ENCODE measurements at places on chromosomes 2 and 18.

GRCh38 chr18:56326336-56327072, 311.9 kb downstream of the TXNL1 start:
- no peak overlapping the region for H3K4me3 ChIP-seq
- H3K27me3 ChIP-seq, result no peaks in the 10 kb centered on the region
- H3K4me1 ChIP-seq, result no peaks in the 10 kb centered on the region

- H3K4me3 ChIP-seq, result no peak overlapping the region
- no peaks in the 10 kb centered on the region for H3K4me1 ChIP-seq
- no peaks in the 10 kb centered on the region for H3K36me3 ChIP-seq
- H3K27ac ChIP-seq, result no peak overlapping the region
- no peak for DNase-seq
These were observed 316.2 kb downstream of the CDH2 start for GRCh38 chr18:27860701-27861107.

DNA sequence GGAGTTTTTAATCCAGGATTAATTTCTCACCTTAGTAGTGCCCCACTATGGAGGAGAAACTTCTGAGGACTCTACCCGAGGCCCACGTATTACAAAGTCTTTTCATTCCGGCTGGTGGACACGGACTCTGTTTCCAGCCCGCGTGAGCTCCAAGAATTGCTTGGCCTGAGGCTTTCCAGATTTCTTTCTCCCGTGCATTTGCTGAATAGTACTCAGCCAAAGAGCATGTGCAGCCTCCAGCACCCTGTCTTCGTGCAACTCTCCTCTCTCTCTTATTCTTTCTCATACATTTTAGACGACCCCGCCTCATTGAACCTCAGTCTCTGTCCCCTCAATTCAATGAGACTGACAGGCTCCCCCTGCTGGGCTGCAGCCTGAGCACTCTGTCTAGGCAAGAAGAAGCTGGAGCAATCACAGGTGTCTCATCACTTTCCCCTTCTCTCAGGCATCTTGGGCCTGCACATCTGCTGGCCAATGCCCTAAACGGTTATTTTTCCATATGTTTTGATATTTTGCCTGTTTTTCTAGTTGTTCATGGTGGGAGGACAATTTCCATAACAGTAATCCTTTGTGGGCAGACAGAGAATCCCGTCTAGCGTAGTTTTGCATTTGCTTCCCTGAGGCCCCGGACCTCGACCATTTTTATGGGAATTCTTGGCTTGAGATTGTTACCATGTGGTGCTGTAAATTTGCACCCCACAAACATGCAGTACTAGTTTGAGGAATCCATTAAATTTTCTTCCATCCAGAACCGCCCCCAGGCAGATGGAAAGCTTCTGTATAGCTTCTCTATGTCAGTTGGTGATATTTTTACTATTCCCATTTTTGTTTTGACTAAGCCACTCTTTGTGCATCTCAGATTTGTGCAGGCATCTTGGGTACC, 50.1 kb upstream of the LPIN2 start:
- peaks cover 48% of the 10 kb centered on the region for H3K4me1 ChIP-seq
- H3K27ac ChIP-seq, result peak overlapping the region; percentile 100
- no peaks in the 10 kb centered on the region for H3K27me3 ChIP-seq
- DNase-seq, result peak; percentile 59

DNA sequence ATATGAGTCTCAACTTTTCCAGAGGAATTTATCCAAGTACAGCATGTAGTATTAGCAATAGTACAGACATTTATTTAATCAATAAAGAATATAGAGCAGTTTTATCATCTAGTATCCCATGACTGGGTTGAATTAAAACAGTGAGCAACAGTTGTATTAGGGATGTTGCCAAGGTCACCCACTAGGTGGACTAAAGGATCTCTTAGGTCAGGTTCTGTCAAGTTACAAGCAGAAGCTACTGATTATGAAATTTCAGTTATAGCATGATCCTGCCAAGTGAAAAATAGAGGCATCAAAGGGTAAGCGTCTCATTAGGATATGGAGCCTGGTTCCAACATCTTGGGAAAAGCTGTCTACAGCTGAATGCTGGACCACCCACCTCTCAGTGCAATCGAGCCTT, 52.1 kb upstream of the LAPTM4A start:
- no peaks in the 10 kb centered on the region for H3K36me3 ChIP-seq
- H3K27me3 ChIP-seq, result no peaks in the 10 kb centered on the region
- DNase-seq, result no peak
- peaks cover 5% of the 10 kb centered on the region for H3K4me1 ChIP-seq
- no peak overlapping the region for H3K27ac ChIP-seq
- H3K4me3 ChIP-seq, result no peak overlapping the region

DNA sequence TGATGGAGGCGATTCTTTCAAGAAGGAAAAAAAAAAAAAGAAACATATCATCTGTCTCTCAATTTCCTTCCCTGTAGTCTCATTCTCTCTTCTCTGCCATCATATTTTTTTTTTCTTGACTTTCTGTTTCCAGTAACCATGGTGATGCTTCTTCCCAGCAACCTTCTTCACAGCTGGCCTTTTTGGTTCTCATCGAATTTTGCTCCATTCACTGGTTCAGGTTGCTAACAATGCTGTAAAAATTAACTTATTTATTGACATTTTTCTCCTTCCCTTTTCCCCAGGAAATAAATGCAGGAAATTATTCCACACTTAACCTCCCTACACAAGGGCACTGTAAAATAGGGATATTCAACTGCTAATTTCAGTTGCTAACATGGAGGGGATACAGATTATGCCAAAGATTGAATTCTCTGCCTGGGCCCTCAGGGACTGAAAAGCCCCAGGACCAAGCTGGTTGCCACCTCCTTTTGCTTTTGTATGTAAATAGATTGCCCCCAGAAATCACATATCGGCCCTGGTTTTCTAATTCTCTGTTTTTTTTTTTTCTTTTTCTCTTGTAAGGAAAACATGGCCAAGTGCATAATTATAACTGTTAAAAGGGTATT, 154.7 kb downstream of the MAP2 start:
- H3K4me3 ChIP-seq, result no peak overlapping the region
- H3K27ac ChIP-seq, result no peak overlapping the region
- no peaks in the 10 kb centered on the region for H3K36me3 ChIP-seq

DNA sequence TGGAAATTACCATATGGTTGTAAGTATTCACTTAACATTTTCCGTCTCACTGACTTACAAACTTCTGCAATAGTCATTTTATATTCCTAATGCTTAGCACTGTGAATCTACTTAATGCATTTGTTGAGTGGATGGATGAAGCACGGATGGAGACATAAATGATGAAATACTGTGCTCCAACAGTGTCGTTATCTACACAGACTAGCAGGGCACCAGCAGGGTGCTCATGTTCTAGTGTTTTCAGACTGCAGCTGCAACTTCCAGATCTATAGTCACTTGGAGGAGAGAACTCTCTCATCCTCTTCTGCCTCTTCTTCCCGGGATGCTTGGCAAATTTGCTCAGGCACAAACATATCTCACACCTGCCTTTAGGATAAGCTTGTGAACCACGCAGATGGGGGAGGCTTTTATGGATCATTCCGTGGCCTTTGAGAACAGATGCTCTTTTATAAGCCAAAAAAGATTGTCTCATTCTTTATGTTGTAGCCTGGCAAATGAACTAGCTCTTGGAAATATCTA, 797.7 kb downstream of the MBD2 start:
- no peak overlapping the region for H3K4me3 ChIP-seq
- no peak for DNase-seq
- H3K4me1 ChIP-seq, result no peaks in the 10 kb centered on the region

DNA sequence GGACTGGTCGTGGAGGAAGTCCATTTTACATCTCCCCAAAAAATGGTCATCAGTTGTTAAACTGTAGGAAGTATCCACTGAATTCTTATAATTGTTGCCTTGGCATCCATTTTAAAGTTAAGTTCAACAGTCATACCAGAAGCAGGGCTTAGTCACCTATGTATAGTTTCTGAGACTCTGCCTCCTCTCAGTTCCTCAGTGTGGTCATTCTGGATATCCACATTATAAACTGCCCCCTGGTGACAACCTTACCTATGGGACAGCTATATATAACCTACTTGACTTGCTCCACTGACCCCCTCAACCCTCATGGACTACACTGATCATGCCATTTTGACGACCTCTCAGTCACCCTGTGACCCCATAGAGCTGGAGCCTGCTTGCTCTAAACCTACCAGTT, 617.0 kb downstream of the LRP1B start:
- H3K4me3 ChIP-seq, result no peak overlapping the region
- DNase-seq, result no peak
- no peaks in the 10 kb centered on the region for H3K4me1 ChIP-seq
- H3K27me3 ChIP-seq, result no peaks in the 10 kb centered on the region

DNA sequence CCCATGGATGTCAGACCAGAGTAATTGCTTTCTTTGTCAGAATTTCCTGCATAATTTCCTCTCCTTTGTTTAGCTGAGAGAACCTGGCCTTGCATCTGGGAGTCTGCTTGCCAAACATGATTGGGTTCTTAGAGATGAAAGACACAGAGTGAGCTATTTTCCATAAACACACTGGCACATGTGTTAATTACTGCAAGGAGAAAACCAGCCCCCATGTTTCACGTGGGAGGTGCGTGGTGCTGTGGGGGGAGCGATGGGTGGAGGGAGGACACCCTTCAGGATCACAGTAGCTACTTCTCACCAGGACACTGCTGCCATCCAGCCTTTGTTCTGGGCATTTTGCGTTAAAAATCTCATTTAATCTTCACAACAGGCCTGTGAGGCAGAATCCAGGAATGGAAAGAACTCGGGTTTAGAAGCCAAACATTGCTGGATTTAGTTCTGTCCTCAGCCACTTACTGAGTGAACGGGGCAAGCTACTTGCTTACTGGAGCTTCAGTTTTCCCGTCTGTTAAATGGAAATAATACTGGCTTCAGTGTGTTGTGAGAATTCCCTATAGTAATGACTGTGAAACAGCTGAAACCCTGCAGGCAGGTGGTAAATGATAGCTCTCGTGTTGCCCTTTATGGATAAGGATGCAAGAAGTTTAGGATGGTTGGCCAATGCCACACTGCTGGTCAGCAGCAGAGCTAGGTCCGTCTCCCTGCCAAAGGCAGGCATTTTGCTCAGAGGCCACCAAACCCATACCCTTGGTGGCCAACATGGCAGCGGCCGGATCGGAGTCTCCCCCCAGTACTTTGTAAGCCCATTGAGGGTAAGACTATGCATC, 100.1 kb upstream of the ASAP2 start:
- no peak overlapping the region for H3K4me3 ChIP-seq
- no peaks in the 10 kb centered on the region for H3K4me1 ChIP-seq
- DNase-seq, result no peak
- no peak overlapping the region for H3K27ac ChIP-seq
- peaks cover 24% of the 10 kb centered on the region for H3K27me3 ChIP-seq

- H3K27ac ChIP-seq, result no peak overlapping the region
- H3K27me3 ChIP-seq, result no peaks in the 10 kb centered on the region
- H3K4me3 ChIP-seq, result no peak overlapping the region
- DNase-seq, result no peak
- H3K4me1 ChIP-seq, result peaks cover 8% of the 10 kb centered on the region
These were observed 5.5 kb downstream of the FAM210A start for GRCh38 chr18:13720847-13721246.

DNA sequence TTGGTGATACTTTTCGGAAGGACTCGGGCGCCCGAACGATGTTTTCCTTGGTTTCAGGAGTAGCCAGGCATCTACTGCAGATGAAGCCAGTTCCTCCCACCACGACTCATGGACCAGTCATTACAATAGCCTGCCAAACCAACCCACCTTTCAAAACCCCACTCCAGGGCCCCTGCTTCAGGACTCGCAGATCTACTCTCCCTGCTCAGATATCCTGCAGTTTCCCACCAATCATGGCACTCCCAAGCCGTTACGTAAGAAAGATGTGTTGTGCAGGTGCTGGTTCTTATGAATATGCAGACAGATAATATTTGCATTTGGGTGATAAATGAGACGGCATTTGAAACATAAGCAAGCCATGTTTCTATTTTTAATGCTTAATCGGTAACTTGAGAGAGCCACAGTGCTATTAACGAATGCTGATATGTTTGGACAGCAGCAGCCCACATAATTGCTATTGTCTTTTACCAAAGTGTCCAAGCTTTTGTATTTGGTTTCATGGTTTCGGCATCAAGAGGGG, 3.5 kb upstream of the CYS1 start:
- peaks cover 7% of the 10 kb centered on the region for H3K4me1 ChIP-seq
- no peak for DNase-seq
- H3K36me3 ChIP-seq, result no peaks in the 10 kb centered on the region
- H3K27me3 ChIP-seq, result peaks cover 72% of the 10 kb centered on the region
- no peak overlapping the region for H3K4me3 ChIP-seq

- no peak overlapping the region for H3K27ac ChIP-seq
- H3K4me3 ChIP-seq, result no peak overlapping the region
- H3K36me3 ChIP-seq, result no peaks in the 10 kb centered on the region
These were observed 145.5 kb downstream of the ACKR3 start for GRCh38 chr2:236715077-236715476.

- H3K27me3 ChIP-seq, result no peaks in the 10 kb centered on the region
- no peak overlapping the region for H3K27ac ChIP-seq
- no peak for DNase-seq
These were observed 12.8 kb upstream of the PPM1B start for GRCh38 chr2:44155666-44156446.

DNA sequence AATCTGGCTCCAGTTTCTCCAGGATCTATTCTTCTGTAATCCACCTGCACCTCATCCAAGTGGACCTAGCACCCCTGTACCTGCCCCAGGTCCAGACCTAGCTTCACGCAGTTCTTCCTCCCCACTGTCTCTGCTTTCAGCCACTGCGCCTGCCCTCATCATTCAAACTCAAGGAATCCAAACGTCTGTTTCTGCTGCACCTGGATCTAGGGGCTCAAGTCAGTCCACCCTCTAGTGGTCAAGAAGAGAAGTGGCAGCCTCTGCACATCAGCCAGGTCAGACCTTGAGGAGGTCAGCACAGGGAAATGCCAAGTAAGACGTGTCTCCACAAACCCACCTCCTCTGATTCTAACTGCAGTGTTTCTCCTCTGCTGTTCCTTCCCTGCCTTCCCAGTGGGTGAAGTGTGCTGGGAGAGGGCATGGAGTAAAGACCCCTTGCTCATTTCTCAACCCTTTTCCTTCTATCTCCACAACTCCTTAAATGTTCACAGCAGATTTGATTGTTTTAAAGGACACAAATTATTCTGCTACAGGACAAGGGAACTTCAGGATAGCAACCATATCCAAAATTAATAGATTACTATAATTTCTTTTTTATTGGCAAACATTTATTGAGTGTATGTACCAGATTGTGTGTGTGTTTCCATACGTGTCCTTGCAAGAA, 8.6 kb upstream of the RNF152 start:
- peak; percentile 2 for DNase-seq
- H3K4me3 ChIP-seq, result no peak overlapping the region
- no peaks in the 10 kb centered on the region for H3K36me3 ChIP-seq
- H3K4me1 ChIP-seq, result peaks cover 4% of the 10 kb centered on the region
- peaks cover 2% of the 10 kb centered on the region for H3K27me3 ChIP-seq

- DNase-seq, result no peak
- H3K36me3 ChIP-seq, result no peaks in the 10 kb centered on the region
- peaks cover 4% of the 10 kb centered on the region for H3K27me3 ChIP-seq
- H3K4me1 ChIP-seq, result no peaks in the 10 kb centered on the region
- no peak overlapping the region for H3K4me3 ChIP-seq
These were observed 834.9 kb upstream of the SALL3 start for GRCh38 chr18:78144669-78145068.
